ENCODE measurements at places on chromosomes 13 and 19. TPM values are rescaled to one million over a fixed set of nuclear protein-coding genes. Genes with fewer than 3 reads are reported as not detected.

- no peak for DNase-seq
These were observed 1545.1 kb upstream of the PCDH20 start for GRCh38 chr13:62960723-62961122.

DNA sequence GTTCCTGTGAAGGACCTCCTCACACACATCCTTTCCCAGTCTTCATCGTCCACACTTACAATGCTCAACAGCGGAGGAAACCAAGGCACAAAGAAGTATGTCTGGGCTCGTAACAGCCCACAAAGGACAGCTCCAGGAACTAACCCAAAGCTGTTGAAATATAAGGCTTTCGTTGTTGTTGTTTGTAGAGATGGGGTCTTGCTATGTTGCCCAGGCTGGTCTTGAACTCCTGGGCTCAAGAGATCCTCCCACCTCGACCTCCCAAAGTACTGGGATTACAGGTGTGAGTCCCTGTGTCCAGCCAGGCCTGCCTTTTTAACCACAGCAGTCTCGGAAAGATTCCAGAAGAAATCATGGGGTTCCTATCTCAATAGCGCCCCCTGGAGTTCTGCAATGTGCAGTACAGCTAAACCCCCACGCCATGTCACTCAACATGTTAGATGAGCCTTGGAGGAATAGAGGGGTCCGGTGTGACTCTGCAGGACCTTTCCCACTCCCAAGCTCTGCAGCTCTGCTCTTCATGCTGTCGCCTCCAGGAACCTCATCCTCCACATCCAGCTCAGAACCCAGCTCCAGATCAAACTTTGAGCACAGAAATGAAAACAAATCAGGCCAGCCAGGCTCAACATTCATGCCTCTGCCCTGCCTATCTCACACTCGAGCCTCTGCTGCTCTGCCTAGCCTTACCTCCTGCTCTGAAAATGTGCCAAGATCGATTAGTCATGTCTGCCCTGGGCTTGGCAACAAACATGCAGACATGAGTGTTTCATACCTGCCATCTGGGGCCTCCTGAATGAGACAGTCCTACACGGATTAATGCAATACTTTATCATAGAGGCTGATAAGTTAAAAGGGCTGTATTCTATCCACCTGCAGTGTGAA, 7.5 kb downstream of the PLA2G4C start:
- DNase-seq: peak; percentile 59

The ADPRHL1 gene
- total RNA-seq: 0.76 TPM

DNA sequence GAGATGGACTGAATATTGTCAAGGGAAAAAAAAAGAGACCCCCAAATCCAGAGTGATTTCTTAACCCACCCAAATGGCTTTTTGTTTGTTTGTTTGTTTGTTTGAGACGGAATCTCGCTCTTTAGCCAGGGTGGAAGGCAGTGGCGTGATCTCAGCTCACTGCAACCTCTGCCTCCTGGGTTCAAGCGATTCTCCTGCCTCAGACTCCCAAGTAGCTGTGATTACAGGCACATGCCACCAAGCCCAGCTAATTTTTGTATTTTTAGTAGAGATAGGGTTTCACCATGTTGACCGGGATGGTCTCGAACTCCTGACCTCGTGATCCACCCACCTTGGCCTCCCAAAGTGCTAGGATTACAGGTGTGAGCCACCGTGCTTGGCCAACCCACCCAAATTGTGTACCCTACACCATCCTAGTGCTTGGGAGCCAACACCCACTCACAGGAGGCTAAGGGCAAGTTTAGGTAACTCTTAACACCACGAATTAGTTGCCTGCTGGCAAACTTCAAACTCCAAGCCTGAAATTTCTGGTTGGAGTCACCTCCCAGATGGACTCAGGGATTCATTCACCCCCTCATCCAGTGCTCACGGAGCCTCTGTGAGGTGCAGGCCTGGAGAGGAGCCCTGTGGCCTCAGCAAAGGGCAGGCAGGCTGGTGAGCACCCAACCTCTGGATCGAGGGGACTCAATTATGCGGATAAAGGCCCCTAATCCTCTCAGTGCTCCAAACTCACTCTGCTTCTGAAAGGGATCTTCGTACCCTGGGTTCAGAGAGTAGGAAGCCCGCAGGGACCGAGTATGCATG, 37.6 kb downstream of the ACTN4 start:
- no peak for DNase-seq

The C19orf47 gene
- total RNA-seq: 7.2 TPM

The NLRP8 gene
- total RNA-seq: not detected

The ACTMAP gene
- total RNA-seq: 1.3 TPM

GRCh38 chr19:55622242-55622969, 2.0 kb downstream of the ZNF784 start:
- DNase-seq: no peak

- DNase-seq: no peak
These were observed 169.6 kb upstream of the SOX1 start for GRCh38 chr13:111897178-111897845.

DNA sequence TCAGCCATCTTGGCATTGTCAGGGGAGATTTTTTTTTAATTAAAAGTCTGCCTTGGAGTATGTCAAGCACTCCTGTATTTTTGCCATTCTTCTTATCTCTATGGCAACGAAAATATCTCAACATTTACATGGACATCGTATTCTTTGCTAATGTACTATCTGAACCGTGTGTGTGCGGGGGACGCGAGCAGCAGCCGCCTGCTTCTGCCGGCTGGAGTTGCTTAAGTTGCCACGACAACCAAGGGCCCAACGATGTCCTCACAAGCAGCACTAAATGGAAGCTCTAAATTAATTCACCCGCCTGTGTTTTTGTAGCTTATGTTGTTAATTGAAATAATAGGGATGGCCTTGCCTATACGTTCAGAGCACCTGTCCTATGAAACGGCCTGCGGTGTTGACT, 309.5 kb downstream of the TEX29 start:
- no peak for DNase-seq
